ENCODE measurements at places on chromosomes 3 and 15. TPM values are rescaled to one million over a fixed set of nuclear protein-coding genes. Genes with fewer than 3 reads are reported as not detected.

Gene LSM3
- total RNA-seq = 20.2 TPM

- peak; percentile 24 for DNase-seq
Observed at GRCh38 chr3:107525644-107526305, 3.0 kb downstream of the BBX start.

DNA sequence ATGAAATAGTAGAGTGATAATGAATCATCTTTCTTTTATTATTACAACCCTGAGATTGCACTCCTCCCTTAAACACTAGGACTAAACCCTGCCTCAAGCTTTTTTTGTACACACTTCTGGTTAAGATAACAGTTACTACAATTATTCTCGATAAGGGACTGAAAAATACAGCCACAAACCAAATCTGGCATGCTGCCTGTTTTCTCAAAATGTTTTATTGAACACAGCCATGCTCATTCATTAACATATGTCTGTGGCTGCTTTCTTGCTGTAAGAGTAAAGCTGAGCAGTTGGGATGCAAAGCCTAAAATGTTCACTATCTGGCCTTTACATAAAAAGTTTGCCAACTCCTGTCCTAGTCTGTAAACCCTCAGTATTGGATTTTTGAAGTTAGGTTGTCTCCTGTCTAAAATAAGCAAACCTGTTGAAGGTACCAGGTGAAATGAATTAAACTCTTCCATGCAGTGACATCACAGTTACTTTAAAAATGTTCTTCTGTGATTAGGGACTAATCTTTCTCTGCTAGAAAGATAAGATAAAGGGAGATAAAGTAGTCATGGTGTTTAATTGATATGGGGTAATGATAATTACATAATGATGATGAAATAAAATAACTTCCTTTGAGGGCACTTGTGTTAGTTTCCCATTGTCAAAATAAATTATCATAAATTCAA is 218.2 kb downstream of the STXBP5L start:
- no peak for DNase-seq

GRCh38 chr15:27062951-27063350 is 92.0 kb downstream of the GABRG3 start:
- DNase-seq = no peak

DNA sequence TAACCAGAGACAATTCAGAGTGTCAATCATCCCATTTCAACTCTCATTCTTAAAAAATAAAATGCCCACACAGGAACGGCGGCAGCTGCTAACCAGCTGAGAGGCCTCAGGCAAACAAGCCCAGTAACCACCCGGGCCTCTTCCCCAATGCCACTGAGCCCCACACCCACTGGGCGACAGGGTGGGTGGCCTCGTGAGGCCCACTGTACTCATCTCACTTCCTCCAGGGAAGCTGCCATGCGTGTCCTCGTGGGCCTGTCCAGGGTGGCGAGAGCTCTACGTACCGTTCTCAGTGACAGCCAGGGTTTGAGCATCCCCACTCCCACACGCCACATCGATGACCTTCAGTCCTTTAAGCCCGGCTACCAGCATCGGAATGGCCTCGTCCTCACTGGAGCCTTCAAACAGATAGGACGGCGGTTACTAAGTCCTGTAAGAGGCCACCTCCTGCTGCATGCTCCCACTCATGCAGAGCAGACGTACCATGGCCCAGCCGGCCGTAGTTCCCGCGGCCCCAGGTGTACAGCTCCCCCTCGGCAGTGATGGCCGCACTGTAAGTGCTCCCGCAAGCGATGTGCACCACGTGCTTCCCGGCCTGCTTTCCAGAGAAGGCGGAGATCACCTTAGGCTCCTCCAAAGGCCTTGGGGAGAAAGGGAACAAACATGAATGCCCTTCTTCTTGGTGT is 56.5 kb downstream of the HERC2 start:
- DNase-seq = no peak

Gene SYNPR
- total RNA-seq = not detected

Gene SPATA12
- not detected for total RNA-seq

Gene RETNLB
- not detected for total RNA-seq

DNA sequence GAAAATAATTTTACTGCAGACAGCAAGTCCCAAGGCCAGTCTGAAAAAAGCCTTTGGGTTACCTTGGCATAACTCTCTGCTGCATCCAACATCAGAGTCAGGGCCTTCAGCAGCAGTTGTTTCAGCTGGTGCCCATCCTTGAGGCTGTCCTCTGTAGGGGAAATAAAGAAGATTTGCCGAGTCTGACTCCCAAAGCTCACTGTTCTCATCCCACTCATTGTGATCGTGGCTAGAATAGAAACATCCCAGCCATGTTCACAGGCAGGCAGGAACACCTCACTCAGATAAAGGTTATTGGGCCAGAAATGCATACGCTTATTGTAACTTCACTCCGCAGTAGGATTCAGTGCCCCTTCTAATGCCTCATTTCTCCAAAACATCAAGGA is 29.2 kb downstream of the EIF3J start:
- DNase-seq = no peak

DNA sequence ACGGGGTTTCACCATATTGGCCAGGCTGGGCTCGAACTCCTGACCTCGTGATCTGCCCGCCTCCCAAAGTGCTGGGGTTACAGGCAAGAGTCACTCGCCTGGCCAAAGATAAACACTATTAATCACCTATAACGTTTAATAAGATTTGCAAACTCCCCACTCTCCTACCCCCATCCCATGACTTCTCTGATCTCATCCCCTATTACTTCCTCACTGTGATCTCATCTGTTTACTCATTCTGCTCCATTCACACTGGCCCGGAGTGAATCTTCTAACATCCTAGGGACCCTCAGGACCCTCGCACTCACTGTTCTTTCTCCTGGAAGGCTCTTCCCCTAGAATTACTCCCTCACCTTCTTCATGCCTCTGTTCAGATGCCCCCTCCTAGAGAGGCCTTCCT is 78.9 kb downstream of the DGKG start:
- DNase-seq = no peak

GRCh38 chr15:52151353-52151752 is 38.8 kb upstream of the BCL2L10 start:
- DNase-seq = no peak

- no peak for DNase-seq
Observed at GRCh38 chr3:187889601-187890404, 144.5 kb upstream of the BCL6 start.

Gene NECTIN3
- total RNA-seq = 6.1 TPM

Gene SLC6A1
- not detected for total RNA-seq

DNA sequence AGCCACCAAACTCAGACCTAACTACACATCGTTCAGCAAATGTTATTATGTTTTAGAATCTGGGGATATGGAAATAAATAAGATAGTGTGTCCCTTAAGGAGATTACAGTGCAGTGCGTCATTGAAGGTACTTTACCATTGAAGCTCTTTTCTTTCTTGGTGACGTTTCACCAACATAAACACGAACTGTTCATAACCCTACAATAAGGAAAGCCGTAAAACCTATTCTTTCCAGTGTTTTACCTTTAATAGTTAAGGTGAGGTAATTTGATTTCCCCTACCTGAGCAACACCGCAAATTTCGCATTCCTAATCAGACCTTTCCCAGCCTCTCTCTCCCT is 826 bp downstream of the CCDC66 start:
- no peak for DNase-seq

GRCh38 chr3:58167431-58168351 is 43.1 kb downstream of the DNASE1L3 start:
- peak; percentile 75 for DNase-seq

DNA sequence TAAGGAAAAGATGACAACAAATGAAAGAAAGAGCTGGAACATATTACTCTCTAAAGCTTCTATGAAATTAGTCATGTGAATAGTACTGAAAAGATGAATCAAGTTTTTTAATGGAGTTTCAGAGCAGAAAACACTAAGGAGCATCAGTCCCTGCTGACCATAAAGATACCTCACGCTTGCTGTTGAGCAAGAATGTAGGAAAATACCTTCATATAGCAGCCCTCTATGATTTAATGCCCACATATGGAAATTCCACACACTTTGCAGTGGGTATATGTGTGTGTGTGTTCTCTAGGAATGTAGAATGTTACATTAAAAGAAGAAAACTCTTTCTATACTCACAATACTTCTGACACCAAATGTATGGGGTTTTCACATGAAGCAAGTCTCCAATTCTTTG is 355.0 kb downstream of the ERC2 start:
- no peak for DNase-seq

- DNase-seq = no peak
Observed at GRCh38 chr15:92880796-92881195, 19.3 kb upstream of the CHD2 start.

Gene CXCR6
- total RNA-seq = 26.5 TPM

Gene LRRC57
- 30.4 TPM for total RNA-seq

Gene TRPM1
- not detected for total RNA-seq

Gene CORO2B
- not detected for total RNA-seq

DNA sequence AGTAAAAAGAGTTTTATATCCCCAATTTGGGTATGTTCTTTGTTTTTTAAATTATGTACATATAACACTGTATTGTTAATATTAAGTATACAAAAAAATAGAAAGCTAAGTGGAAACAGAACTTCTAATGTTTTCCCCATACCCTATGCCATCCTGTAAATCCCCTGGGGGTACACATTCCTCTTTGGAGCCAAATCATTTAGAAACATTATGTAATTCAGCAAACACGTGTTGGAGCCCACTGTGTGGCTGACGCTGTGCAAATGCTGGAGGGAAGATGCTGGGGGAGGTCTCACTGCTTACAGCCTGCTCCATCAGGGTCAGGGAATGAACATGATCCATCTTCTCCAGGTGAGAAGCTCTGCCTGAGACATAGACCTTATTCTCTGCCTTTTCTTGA is 52.8 kb downstream of the CRTC3 start:
- no peak for DNase-seq

DNA sequence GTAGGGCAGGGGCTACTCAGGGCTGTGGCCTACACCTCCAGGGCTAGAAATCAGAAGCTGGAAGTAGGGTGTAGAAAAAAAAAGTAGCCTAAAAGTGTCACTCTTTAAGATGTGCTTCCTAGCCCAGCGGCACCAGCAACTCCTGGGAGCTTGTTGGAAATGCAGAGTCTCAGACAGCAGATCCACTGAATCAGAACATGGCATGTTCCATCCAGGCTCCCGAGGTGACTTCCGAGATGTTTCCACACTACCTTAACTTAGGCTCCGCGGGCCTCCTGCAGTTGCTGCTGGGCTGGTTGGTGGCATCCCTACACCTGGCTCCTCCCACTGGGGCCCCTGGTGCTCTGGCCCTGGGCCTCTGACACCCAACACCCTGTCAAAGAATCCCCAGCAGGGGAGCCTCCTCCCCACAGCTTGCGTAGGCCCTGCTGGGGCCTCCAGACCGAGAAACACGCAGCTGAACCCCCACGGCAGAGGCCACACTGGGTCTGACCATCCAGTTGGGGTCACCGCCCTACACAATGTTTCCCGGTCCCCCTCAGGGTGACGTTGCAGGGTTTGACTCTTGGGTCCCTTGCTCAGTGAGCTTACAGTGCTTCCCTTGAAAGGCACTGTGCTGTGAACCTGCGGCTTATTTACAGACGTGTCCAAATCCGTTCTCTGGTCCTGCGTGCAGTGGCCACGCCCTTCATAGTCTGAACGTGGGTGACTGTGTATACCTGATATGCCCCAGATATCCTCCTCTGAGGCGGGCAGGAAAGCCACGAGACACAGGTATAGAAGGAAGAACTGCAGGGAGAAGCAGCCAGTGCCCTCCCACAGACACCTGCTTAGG is 46.5 kb downstream of the FAM174B start:
- no peak for DNase-seq

Gene EFCC1
- total RNA-seq = 0.21 TPM

GRCh38 chr3:118267588-118267987 is 767.1 kb downstream of the IGSF11 start:
- no peak for DNase-seq

- no peak for DNase-seq
Observed at GRCh38 chr3:56796202-56796601, 5.5 kb downstream of the ARHGEF3 start.
